Activated gamma-delta T cell treated with Interleukin-2 at 50 U/mL for 16 hours (primary cell): ENCODE measurements at places on chromosomes 5 and 9.

DNA sequence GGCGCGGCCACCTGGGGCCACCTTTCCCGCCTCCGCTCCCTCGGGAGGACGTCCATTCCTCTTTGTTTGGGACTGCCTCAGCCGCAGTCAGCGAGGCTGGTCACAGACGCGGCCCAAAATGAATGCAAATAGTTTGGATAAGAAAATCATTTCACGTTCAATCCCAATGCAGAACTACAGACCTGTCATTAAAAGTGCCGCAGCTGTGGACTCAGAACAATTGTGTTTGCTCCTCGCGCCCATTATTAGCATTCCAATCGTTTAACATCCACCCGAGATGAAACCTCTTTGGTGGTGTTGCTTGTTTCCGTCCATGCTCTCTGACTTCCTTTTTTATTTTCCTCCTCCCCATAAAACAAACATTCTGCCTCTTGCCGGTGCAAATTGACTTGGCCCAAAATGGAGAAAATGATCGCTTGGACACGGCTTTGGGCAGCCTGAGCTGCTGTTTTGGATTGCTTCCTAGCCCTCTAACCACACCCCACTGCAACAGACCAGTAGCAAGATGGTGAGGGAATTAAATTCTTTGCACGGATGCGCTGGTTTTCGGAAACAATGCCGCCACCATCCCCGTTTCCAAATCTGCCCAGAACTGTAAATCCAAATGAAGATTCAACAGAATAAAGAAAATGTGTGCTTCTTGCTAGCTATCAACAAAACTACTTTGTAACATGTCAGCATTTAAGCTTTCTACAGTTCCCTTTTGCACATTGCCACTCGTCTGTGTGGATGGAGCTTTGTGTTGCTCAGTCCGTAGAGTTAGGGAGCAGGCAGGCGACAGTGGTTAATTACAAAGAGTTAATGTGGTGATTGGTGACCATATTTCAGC, 784 bp downstream of the NLN start:
- DNase-seq = no peak

GRCh38 chr9:31372799-31373587, 1011.5 kb upstream of the ACO1 start:
- no peak for DNase-seq

DNA sequence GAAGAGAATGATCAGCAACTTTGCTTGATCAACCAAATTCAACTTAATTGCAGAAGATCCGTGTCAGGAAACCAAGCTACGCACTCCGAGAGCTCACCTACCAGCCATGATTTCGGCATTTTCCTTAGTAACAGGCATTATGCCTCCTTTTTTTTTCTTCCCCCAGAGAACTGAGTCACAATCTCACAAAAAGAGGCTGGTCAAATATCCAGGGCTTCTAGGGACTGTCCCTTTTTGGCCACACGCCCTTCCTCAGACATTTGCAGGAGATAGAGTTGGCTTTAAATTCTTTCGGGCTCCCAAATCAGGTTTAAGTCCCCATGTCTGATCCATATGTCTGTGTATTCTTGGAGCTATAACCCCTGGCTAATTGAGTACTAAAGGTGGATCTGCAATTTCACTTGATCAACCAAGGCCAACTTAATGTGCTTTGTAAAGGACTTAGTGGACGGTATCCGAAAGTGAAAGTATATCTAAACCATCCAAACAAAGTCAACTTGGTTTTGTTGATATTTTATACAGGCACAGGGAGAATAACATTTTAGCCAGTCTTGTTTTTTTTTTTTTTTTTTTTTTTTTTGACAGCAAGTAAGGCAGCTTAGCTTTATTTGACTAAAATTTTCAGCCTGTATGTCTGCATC, 100.8 kb upstream of the TBCA start:
- no peak for DNase-seq

GRCh38 chr5:132008961-132009680, 2.3 kb downstream of the ACSL6 start:
- DNase-seq = no peak

DNA sequence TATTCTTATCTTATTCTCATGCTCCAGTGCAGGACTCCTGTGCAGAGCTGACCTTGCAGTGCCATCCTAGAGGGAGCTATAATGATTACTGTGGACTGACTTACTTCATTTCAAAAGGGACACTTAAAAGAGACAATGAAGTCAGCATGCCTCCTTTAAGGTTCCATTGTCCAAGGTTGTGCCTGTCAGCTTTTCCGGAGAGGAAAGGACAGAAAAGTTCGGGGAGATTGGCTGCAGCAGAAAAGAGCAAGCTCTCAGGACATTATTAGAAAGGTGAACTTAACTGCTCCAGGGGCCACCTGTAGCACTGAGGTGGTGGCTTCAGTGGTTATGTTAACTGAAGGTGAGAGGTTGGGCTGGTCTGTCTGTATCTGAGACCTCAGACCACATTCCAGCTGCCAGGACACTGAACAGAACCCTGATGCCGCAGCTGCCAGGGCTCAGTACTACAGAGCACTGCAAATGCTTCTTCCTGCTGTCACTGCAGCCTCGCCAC, 112.9 kb downstream of the ST8SIA4 start:
- DNase-seq = no peak

DNA sequence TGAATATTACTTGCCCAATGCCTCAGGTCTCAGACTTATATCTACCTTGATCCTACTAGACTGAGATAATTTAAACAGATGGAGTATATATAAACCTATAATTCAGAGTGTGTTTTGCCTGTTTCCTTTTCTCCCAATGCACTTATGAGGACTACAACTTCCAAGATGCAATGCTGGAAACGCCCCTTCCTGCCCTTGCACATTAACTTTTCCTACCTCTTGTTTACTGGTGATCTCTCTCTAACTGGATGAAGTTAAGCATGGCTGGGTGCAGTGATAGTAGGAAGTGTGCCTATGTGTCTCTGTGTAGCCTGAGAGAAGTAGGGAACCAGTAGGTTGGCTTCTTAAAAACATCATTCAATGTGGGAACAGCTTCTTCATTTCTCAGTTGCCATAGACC, 115.2 kb downstream of the SVEP1 start:
- no peak for DNase-seq

DNA sequence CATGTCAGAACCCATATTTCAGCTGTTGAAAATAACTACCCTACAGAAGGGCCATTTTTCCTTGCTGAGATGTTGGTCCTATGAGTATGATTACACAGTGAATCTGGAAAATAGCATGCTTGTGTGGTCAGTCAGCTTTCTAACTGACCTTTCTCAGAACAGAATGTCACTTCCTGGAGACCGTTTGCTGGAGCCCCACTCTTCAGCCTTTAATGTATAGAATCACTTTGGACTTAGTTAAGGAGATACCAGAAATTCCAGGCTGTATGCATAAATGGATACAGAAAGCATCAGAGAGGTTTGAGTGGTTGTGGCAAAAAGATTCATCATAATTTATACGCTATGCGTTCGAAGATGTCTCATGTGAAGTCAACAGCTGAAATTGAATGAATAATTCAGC, 488.1 kb downstream of the EBF1 start:
- no peak for DNase-seq

GRCh38 chr5:142484821-142485387, 160.1 kb upstream of the SPRY4 start:
- DNase-seq = no peak

DNA sequence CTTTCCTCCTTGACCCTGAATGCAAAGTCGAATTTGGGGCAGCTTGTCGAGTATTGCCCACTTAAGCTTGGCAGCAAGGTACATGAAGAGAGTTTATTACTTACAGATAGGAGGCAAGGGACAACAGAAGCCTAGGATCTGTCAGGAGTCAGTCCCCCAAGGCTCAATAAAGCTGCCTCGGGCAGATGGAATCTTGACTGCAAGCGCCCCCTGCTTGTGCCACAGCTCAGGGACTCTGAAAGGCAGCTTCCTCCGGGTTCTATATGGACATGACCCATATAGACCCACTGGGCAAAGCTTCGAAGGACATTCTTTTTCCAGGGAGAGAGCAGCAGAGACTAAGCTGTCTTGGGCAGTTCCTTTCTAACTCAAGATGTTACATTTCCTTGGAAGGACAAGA, 971.5 kb downstream of the EFNA5 start:
- no peak for DNase-seq

GRCh38 chr5:152246401-152246800, 158.7 kb downstream of the NMUR2 start:
- DNase-seq = no peak

DNA sequence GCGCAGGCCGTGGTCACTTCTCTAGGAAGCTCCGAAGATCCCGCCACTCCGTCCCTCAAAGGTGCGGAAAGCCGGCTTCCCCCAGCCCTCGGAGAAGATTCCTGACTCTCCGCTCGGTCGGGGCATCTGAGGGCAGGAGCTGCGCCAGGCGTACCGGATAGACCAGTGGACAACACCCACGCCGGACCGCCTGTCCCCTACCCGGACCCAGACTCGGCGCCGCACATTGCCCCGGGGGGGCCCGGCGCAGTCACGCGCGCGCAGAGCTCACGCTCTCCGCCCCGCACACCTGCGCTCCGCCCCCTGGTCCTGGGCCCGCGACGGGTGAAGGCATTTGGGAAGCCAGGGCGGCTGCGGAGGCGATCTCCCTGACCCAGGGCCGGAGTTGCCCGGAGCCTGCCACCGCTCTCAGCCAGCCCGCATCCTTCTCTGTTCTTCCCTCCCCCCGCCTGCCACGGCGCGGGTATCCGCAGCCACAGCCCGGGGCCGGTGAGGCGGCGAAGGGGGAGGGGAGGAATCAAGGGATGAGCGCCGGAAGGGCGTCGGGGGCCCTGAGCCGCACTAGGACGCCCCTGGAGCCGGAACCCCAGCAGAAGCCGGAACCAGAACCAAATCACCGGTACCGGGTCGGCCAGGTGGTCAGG, 448 bp downstream of the RELL2 start:
- DNase-seq = peak; percentile 47

- DNase-seq = no peak
Observed at GRCh38 chr9:87602933-87603643, 105.4 kb downstream of the DAPK1 start.

DNA sequence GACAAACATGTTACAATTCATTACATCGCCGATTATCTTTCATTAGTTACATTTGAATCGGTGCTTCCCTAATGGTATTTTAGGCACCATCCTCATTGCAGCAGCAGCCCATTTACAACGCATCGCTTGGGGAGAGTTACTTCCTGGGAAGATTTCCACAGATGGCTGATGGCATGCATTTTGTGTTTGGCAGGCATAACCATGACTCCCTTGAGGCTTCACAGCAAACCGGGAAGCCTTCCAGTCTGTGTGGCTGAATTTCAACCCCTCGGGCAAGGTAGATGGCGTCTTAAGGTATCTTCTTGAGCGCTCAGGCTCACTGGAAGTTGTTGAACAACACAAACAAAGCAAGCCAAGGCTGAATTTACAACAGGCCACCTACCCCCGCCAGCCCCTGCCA, 1.6 kb upstream of the DNAH5 start:
- DNase-seq = no peak

DNA sequence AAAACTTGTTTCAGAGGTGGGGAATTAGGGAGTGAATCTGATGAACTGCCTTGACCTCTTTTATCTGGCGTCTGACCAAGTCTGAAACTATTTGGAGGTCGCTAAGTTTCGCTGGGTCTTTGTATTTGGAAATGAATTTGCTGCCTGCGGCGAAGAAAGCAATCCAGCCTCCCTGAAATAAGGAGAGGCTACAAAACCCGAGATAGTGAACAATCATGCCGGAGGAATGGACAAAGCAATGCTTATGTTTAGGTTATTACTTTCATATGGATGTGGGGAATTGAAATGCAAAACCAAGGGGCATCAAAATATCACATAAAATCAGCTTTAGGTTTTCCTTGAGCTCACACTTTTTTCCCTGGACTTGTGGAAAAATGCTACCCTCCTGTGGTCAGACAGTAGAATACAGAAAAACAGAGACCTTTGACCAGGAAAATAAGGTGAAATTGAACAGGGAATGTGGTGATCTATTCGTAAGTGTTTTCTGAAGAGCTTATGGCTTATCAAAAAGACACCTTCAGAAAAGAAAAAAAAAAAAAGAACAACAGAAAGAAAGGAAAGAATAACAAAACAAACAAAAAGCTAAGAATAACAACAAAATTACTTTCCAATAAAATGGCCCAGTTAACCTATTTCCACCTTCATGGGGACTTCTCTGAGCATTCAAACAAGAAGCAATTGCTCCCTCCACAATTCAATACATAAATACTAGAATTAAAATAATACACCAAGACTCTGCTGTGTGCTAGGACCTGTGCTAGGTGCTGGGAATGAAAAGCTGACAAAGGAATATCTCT, 68.6 kb upstream of the DPYSL3 start:
- no peak for DNase-seq

DNA sequence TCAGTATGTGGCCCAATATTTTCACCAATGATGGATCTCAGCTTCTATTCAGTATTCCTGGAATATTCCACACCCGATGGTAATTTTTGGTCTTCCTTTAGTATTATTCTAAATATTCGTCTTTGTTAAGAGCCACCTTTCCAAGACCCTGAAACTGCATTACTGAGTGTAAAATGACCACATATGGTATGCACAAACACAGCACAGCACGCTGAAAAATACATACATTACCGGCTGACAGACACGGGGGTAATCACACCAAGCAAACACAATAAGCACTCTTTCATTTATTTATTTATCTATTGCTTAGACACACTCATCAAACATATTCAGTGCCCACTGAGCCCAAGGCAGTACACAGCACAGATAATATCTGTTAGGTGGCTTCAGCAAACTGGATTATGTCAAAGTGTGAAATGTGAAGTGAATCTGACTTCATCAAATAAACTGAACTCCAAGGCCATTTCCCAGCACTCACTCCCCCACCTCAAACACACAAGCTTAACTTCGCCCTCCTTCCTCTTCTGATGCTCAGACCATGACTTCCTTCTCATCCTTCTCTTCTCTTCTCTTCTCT, 1637.8 kb upstream of the C9orf72 start:
- no peak for DNase-seq

GRCh38 chr5:90092734-90093133, 316.8 kb downstream of the CETN3 start:
- DNase-seq = no peak

DNA sequence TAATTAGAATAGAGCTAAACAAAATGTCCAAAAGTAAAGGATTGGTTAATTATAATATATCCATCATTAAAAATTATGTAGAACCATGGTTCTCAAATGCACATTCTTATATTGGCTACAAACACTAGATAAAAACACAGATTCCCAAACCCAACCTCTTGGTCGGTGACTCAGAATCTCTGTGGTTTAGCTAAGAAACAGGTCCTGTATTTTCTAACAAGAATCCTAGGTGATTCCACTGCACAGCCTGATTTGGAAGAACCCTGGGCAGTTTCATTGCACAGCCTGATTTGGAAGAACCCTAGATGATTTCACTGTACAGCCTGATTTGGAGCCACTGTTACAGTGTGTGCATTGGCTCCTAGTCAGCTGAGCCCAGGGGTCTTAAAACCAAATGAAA, 67.9 kb downstream of the KIAA1958 start:
- DNase-seq = no peak
